ENCODE measurements at places on chromosomes 12 and 14.

DNA sequence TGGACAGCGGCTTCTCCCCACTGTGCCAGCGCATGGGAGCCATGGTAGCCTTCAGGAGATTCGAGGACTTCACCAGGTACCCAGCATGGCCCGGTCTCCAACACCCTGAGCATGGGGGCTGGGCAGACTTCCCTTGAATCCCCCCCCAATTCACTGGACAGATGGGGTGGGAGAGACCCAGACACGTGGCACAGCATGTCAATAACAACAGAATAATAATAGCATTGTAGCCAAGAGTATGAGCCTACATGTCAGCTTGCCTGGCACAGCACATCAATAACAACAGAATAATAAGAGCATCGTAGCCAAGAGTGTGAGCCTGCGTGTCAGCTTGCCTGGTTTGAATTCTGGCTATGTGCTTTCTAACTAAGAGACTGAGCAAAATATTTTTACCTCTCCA, 76.4 kb downstream of the FOXN4 start:
- DNase-seq = no peak

- no peak for DNase-seq
Observed at GRCh38 chr14:58912287-58912686, 274.5 kb downstream of the DACT1 start.

DNA sequence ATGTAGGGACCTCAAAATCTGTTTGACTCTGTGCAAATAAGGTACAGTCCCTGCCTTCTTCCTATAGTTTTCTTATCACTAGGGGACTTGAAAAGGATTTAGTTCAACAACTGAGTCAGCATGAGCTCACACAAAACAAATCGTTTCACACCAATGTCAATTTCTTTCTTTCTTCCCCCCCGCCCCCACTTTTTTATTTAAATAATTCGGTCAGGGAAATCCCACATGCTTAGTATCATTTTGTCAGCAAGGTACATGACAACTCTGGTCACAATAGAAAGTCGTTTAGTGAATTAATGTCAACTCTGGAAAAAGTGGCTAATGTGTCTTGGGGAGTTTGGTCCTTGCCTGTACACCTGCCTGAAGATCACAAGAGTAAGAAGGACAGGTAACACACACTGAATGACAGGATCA, 232.2 kb upstream of the PLEKHG7 start:
- DNase-seq = no peak

- DNase-seq = no peak
Observed at GRCh38 chr12:131120831-131121271, 167.1 kb downstream of the ADGRD1 start.

- no peak for DNase-seq
Observed at GRCh38 chr14:101241807-101242278, 319.5 kb upstream of the DIO3 start.

DNA sequence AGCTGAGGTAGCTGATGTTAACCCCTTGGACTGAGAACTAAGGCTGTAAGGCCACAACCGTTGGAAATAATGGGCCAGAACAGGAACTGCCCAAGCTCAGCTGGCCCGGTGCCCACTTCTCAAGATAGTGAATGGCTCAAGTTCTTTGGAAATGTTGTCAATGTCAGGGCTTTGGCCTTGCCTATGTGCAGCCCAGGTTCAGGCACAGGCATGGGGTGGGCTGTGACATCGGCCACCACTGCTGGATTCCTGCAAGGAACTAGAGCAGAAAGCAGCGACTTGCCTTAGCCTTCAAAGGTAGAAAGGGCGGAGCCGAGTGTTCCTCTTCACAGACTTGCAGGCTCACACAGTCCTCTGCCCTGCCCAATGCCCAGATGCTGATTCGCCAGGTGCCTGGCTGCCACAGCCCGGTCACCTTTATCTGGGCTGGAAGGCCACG, 291.2 kb downstream of the ZFP36L1 start:
- no peak for DNase-seq

GRCh38 chr12:102740141-102740955, 176.7 kb downstream of the PAH start:
- DNase-seq = no peak

DNA sequence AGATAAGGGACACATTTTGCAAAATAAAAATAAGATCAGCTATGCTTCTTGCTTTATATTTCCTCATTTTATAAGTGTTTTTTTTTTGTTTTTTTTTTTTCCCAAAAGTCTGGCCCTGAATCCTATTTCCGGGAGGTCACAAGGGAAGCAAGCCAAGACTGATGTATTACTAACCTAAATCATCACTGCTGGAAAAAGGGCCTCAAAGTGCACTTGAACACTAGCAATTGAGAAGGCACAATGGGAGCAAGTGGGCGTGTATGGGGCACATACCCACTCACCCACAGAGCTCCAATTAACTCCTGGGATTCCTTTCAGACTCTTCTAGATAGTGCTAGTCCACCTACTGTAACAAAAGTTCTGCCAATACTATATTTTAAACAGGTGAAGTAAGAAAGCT, 58.8 kb downstream of the STON2 start:
- no peak for DNase-seq

GRCh38 chr14:93965287-93965821, 11.0 kb downstream of the ASB2 start:
- DNase-seq = no peak

DNA sequence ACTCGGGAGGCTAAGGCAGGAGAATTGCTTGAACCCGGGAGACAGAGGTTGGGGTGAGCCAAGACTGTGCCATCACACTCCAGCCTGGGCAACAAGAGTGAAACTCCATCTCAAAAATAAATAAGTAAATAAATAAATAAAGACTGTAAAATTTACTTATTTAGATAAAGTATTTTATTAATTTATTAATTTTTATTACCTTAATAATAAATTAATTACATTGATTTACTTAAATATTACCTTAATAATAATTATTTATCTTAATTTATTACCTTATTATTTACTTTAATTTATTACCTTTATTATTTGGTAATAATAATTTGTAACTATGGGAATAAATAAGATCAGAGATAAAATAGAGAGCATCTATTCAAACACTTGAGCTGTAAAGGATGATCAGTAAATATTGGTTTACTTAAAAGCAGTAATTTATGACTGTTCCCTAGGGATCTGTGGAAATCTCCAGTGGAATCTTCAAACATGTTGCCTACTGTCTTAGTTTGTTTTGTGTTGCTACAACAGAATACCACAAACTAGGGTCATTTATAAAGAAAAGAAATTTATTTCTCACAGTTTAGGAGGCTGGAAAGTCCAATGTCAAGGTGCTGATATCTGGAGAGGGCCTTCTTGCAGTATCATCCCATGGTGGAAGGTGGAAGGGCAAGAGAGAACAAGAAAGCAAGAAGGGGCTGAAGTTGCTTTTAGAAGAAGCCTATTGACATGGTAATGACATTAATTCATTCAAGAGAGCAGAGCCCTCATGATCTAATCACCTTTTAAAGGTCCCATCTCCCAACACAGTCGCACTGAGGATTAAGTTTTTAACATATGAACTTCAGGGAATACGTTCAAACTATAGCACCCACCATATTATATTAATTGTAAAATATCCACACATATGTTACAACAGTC, 37.1 kb downstream of the SOCS2 start:
- no peak for DNase-seq

DNA sequence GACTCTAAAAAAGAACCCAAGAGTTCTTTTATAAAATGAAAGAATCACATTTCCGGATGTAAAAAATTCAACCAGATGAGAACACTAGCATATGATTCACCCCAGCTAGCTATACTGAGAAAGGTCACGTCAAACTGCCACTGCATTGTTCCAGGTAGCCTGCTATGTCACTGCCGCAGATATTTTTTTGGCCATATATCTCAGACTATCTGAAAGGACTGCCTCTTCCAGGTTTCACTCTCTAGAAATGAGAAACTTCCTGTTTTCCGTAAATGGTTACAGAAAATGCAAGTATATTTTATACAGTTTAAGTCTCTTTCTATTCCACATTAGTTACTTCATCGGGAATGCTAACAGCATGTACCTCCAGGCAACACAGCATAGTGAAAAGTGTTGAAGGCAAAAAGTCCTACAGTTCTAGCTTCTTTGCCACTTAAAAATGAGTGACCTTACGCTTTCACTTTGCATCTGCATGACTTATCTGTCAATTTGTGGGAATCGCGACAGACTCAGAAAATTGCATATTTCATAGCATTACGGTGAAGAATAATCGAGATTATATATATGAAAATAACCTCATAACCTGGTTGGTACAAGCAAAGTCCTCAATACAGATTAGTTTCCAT, 105.2 kb downstream of the MED13L start:
- DNase-seq = no peak

- no peak for DNase-seq
Observed at GRCh38 chr12:81043979-81044740, 33.7 kb upstream of the ACSS3 start.

DNA sequence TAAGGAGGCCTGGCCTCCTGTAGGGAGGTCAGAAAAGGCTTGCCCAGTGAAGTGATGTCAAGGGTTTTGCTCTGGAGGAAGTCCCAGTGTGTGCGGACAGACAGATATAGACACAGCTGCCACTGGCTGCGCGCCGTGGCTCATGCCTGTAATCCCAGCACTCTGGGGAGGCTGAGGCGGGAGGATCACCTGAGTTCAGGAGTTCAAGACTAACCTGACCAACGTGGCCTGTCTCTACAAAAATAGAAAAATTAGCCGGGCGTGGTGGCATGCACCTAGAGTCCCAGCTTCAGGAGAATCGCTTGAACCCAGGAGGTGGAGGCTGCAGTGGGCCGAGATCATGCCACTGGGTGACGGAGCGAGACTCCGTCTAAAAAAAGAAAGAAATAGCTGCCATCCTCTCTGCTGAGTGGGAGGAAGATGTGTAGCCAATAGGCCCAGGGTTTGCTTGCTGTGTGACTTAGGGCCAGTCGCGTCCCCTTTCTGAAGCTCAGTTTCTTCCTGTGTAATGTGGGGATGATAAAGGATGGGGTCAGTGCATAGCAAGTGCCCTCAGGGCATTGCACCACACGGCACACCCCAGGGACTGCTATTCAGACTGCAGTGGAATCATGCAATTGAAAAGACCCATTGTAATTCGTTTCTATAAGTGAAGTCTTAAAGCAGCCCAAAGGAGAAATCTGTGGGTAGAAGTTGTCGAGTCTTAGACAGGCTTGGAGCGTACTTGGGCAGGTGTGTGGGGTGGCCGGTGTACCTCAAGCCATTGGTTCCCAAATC, 18.7 kb upstream of the MLEC start:
- DNase-seq = no peak

DNA sequence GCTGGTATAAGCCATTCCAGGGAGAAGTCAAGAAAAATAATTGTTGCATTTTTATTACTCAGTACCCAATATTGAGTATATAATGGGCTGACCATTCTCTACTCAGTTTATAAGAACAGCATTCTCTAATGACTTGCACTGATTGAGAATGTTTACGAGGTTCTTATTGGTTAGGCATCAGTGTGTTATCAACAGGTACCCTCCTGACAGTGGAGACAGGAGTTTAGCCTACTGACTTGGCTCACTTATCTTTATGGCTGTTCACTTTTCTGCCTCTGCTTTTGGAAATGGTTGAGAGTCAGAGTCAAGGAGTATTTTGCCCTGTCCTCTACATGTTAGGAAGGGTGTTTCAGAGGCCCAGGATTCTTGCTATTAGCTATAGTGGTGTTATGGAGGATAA, 228.0 kb upstream of the RGS6 start:
- no peak for DNase-seq

GRCh38 chr12:61584943-61585342, 675.3 kb upstream of the USP15 start:
- DNase-seq = no peak

DNA sequence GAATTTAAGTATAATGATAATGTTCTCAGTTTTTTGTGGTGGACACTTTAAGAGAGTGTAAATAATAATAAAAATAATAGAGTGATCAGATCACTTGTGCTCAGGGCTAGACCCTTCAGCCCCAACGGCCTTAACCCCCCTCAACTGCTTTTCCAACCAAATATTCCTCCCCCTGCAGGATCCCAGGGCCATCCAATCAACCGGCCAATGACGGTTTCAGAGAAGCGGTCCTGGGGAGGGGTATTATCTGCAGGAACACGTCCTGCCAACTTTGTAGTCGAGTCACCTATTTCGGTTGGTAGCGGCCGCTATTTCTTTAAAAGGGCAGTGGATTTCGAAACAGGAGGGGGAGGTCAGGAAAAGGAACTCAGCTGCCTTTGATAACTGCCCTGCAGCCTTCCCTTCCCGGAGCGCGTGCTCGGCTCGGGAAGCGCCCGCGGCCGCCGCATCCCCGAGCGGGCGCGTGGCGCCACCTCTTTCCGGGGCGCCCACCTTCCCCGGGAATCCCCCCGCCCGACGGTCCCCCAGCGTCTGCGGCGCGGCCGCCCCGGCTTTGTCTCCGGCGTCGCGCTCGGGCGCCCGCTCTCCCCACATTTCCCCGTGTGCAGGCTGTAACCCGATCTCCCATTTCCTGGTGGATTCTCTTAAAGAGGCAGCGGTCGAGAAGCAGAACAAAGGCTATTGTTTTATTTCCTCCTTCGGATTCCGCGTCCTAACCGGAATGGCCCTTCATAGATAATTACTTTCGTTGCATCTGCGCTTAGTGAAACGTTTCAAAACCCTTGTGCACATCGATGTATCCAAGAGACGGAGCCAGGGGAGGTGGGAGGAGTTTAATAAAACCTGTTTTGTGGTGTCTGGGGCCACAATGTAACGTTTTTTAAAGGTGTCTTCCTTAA, 711 bp upstream of the ETV6 start:
- no peak for DNase-seq

DNA sequence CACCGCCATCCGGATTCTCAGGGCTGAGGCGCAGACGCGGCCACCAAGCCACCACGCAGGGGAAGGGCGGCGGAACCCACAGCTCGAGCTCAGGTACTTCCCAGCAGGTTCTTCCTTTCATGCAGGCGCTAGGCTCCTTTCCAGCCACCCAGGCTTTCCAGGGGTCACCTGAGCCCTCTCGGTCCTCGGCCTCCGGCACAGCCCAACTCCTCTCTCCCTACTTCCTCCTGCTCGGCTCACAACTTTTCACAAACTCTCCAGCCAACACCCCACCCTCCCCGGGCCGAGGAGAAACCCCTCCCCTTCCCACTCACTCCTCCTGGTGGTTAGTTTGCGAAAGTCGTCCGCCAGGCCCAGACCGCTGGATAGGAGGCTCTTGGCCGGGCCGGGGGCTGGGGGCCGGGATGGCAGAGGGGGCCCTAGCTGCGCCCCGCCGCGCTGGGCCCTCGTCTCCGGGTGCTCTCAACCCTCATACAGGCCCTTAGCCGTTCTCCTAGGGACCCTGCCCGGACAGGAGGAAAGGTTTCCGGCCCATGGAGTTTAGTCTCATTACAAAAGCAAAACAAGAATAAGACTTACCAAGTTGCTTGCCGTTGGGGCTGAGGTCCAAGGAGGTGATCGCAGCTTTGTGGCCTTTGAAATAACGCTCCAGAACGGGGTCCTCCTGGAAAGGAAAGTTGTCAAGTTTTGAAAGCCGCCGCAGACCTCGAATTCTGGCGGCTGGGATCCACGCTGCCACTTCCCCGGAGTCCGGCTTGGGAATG, at the start of gene GALNT4:
Gene GALNT4 (minus strand): TSS at position 256 of the 764 bp plus-strand sequence. CDS start 247 bp downstream, at position 9.
- DNase-seq = peak; percentile 61

GRCh38 chr14:33972583-33973081, 21.8 kb upstream of the EGLN3 start:
- DNase-seq = no peak

- DNase-seq = no peak
Observed at GRCh38 chr14:60170948-60171347, 5.8 kb upstream of the DHRS7 start.

- no peak for DNase-seq
Observed at GRCh38 chr12:123264642-123265041, 7.0 kb downstream of the CDK2AP1 start.

Data from ascending aorta (tissue), 2 donors.